Activated CD4-positive, alpha-beta T cell treated with anti-CD3 and anti-CD28 coated beads for 36 hours (primary cell): ENCODE measurements at places on chromosomes 2 and 18. TPM values are rescaled to one million over a fixed set of nuclear protein-coding genes. Genes with fewer than 3 reads are reported as not detected.

GRCh38 chr2:236689393-236689700 lies 119.7 kb downstream of the ACKR3 start:
- no peak overlapping the region for H3K27ac ChIP-seq
- peaks cover 7% of the 10 kb centered on the region for H3K27me3 ChIP-seq
- no peaks in the 10 kb centered on the region for H3K36me3 ChIP-seq
- H3K4me1 ChIP-seq: no peaks in the 10 kb centered on the region
- H3K4me3 ChIP-seq: no peak overlapping the region

- H3K27me3 ChIP-seq: peaks cover 5% of the 10 kb centered on the region
- H3K27ac ChIP-seq: no peak overlapping the region
- no peaks in the 10 kb centered on the region for H3K36me3 ChIP-seq
- H3K4me1 ChIP-seq: peaks cover 9% of the 10 kb centered on the region
- no peak for DNase-seq
Observed at GRCh38 chr2:217102956-217103355, 243.1 kb upstream of the TNP1 start.

The CNRIP1 gene
- not detected for total RNA-seq

The TTR gene
- total RNA-seq: not detected

The PROM2 gene
- 0.44 TPM for total RNA-seq

The SERPINB4 gene
- total RNA-seq: not detected
